ENCODE measurements at places on chromosomes 3 and 15.

DNA sequence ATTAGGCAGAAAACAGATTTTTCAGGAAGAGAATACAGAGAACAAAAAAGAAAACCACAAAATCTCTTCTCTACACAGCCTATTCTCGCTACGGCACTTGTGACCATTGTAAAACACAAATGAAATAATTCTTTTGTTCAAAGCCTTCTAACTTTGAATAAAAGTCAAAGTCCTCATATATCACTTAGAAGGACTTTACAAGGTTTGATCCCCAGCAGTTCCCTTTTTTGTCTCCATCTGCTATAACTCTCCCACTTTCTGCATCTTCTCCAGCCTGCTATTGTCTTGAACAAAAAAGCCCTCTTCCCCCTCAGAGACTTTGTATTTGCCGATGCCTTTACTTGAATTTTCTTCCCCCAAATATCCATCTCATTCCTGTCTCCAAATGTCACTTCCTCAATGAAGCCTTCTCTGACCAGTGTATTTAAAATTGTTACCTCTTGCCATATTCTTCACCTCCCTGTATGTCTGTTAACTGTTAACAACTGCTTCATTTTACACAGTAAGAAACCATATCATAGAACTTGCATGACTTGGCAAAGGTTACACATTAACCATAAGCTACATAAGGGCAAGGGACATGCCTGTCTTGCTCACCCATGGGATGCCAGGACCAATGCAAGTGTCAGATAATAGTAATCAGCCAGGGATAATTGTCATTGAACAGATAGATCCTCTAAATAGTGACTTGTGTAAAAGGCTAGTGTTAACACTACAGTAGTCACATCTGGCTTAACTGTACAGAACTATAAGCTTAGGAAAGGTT, 122.4 kb downstream of the CBLB start:
- DNase-seq, result no peak

DNA sequence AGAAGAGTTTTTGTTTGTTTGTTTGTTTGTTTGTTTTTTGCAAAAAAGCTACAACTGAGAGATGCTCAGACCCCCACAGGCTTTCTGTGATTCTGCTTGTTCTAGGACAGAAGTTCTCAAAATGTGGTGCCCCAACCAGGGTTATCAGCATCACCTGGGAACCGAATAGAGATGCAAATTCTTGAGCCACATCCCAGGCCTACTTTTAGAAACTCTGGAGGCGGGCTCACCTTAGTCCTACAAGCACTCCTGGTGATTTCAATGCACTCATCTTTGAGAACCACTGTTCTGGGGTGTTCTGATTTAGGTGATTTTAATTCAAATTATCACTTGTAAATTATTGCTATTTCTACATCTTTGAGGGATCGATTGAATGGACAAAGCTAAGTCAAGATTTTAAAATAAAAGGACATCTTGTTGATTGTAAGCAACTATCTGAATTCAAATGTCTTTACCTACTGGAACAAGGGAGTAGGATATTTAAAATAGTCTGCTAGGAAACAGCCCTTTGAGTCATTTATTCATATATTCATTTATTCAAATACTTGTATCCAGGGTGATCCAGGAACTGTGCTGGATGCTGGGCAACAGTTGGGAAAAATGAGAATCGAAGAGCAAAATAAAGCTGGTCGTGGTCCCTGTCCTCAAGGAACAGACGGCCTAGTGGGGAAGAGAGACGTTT, 44.7 kb upstream of the CADPS start:
- no peak for DNase-seq

GRCh38 chr3:197257711-197258110, 40.7 kb downstream of the DLG1 start:
- no peak for DNase-seq

DNA sequence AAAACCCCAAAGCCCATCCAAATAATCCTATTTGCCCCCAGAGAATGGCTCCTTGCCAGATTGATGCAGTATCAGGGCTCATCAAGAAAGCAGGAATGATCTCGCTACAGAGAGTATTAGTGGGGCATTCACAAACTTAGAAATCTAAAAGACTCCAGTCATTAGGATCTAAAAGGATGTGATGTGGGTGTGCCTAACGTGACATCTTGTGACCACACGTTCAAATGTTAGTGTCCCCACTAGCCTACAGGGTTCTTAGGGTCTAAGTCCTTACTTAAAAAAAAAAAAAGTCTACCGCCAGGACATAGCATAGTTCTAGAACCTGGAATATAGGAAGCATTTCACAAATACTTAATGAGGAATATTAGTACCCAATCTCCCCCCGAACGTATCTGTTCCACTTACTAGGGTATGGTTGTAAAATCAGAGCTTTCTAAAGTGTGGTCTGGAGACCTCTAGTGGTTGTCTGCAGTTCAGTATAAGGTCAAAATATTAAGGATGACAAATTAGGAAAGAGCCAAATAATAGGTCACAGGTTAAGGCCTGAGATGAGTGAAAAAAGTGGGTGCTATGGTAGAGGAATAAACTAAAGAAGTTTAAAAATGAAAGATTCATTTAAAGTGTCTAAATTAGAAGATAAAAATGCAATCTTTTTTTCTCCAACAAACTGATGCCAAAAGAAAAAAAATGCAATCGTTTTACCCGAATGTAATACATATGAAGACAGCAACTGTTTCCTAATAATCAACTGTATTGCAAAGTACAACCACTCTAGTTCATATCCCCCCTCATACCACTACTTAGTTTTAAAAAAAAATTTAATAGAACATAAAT, 4.2 kb upstream of the CHRM5 start:
- DNase-seq, result peak; percentile 56

GRCh38 chr15:77083381-77084160, 12.7 kb upstream of the TSPAN3 start:
- peak; percentile 90 for DNase-seq

- DNase-seq, result no peak
These were observed 213.0 kb upstream of the ROBO2 start for GRCh38 chr3:76826861-76827260.

DNA sequence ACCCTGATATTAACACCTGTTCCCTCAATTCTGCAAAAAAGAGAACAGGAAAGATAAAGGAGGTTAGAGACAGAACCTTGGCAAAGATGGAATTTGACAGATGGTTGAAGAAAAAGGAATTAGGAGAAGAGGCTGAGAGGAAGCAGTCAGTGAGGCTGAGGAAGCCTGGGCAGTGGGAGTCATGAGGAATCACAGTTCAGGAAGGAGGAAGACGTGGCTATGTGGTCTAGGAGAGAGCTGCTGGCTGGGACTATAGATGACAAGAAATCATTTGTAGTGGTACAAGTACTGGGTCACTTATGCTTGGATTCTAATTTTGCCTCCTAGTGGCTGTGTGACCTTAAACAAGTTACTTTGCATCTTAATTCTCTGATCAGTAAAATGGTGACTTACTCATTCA, 49.0 kb downstream of the LARS2 start:
- DNase-seq, result no peak

- DNase-seq, result peak; percentile 66
These were observed 34.9 kb upstream of the NRROS start for GRCh38 chr3:196604548-196604947.

- no peak for DNase-seq
These were observed 80.8 kb downstream of the GSK3B start for GRCh38 chr3:120013481-120013880.

- peak; percentile 30 for DNase-seq
These were observed 168.5 kb downstream of the NFKBIZ start for GRCh38 chr3:102017784-102018183.

- DNase-seq, result no peak
These were observed 6.6 kb downstream of the POLR2H start for GRCh38 chr3:184368116-184368515.

DNA sequence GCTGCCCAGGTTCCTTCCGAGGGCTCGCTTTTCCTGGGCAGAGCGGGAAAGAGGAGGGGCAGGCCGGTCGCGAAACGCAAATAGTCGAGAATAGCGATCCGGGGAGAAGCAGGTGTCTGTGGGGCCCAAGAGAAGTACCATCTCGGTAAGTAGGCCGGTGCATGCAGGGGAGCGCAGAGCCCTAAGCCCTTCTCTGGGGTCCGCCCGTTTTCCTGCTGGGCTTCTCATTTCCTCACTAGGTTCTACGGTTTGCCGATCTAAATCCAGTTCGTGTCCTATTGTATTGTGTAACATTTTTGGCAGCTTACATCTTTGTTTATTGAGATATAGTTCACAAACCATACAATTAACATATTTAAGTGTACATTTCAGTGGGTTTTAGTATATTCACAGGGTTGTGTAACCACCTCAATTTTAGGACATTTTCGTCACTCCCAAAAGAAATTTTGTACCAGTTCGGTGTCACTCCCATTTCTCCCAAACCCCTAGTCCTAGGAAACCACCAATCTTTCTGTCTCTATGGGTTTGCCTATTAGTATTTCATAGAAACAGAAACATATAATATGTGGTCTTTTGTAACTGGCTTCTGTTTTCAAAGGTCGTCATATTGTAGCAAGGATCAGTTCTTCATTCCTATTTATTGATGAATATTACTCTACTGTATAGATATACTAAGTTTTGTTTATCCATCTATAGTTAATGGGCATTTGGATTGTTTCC, 6.8 kb upstream of the TRIM69 start:
- DNase-seq, result peak; percentile 72

DNA sequence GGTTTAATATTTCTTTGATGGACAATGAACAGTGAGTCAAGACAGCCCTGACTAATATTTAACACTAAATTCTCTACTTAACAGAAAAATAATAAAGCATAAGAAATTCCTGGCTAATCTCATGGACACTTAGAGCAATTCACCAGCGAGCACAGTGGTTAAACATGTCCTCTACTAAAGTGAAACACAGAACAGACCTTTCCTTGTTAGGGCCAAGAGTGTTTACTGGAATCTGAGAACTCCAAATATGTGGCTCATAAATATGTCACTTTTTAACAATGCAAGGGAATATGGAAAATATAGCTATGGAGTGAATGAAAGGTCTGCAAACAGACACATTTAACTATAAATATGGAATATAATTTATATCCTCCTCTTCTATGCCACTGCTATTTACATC, 18.6 kb upstream of the IGSF10 start:
- no peak for DNase-seq

DNA sequence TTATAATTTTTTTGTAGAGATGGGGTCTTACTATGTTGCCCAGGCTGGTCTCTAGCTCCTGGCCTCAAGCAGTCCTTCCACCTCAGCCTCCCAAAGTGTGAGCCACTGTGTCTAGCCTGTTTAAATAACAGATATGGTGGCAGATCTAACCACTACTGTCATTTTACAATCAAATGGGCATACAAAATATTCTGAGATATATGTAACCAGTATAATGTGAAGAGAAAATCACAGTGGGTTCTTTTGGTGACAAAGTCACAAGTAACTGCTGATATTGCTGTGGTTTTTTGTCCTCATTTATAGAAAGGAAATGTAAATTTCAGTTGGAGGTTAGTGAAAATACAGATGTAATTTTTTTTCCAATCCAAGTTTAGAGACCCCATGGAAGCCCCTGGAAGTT, 58.6 kb upstream of the ARHGEF3 start:
- DNase-seq, result no peak

GRCh38 chr15:86403914-86404583, 324.4 kb downstream of the AGBL1 start:
- DNase-seq, result no peak

- DNase-seq, result no peak
These were observed 127.9 kb downstream of the SLC9A9 start for GRCh38 chr3:143720381-143720780.

- no peak for DNase-seq
These were observed 312.8 kb downstream of the CLSTN2 start for GRCh38 chr3:140247775-140248174.

DNA sequence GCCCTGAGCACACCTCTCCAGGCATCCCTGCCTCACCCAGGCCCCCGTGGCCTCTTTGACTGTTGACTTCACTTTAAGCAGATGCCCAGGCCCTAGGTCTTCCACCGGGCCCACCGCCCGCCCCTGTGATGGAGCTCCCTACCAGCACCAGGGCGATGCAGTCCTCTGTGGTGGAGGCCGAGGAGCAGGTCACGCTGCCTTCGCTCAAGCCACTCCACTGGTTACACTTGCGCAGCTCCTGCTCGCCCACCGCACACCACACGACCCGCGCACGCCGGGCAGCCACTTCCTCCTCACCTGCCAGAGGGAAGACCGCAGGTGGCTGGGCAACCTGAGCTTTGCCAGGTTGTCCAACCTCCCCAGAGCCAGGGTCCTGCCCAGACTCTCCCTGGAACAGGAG, 16.0 kb downstream of the LTF start:
- no peak for DNase-seq

- DNase-seq, result peak; percentile 58
These were observed 515 bp downstream of the ADAM10 start for GRCh38 chr15:58748852-58749531.

DNA sequence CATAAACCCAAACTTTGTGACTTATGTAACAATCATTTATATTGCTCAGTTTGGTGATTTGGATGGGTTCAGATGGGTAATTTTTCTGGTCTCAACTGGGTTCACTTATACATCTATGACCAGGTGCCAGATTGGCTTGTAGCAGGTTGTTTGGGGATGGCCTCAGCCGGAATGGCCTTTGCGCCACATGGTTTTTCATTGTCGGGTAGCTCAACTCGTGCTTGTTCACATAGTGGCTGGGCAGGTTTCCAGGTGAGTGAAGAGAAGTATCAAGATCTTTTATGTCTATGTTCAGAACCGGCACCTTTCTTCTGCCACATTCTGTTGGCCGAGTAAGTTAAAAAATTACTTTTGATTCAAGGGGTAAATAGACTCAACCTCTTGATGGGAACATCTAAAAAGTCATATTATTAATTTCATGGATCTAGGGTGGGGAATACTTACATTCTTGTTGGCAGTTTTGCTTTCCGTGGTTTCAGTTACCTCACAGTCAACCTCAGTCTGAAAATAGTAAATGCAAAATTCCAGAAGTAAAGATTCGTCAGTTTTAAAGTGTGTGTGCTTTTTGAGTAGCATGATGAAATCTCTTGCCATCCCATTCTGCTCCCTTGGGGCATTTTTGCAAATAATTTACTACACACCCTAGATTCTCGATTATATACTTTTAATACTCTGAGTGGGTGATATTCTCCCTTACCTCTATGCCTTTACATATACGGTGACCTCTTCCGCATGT, 745.7 kb upstream of the CCDC54 start:
- DNase-seq, result no peak

GRCh38 chr3:113758389-113759024, 11.7 kb downstream of the ATP6V1A start:
- DNase-seq, result no peak

- no peak for DNase-seq
These were observed 127.1 kb upstream of the ANKRD28 start for GRCh38 chr3:15924914-15925313.

DNA sequence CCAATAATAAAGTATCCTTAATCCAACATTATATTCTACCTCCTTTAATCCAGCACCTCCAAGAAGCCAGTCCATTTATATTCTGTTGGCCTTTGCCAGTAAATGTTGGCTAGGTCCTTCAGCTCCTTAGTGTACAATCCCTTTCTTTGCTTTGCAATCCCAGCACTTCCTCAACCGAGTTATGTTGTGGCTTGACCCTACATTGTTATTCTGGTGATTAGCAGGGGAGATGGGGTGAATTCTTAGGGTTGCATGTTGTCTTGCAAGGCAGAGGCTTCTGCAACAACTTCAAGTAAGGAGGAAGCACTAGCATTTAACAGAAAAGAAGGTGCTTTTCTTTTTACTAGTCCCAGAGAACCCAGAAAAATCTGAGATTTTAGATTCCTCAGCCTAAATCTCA, 127.2 kb downstream of the CD47 start:
- DNase-seq, result no peak
